ENCODE measurements at places on chromosomes 2 and 18. TPM values are rescaled to one million over a fixed set of nuclear protein-coding genes. Genes with fewer than 3 reads are reported as not detected.

DNA sequence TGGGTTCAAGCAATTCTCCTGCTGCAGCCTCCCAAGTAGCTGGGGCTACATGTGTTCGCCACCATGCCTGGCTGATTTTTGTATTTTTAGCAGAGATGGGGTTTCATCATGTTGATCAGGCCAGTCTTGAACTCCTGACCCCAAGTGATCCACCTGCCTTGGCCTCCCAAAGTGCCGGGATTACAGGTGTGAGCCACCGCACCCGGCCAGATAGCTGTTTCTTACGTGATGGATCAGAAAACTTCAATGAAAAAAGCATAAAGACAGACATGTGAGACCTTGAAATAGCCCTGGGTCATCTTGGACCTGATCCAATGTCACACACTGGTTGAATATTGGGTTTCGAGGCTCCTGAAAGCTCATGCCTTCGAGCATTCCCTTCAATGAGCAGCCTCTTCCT lies 66.7 kb upstream of the RTN4 start:
- H3K27ac ChIP-seq = no peak overlapping the region
- no peaks in the 10 kb centered on the region for H3K36me3 ChIP-seq
- H3K27me3 ChIP-seq = no peaks in the 10 kb centered on the region
- H3K4me3 ChIP-seq = no peak overlapping the region

GRCh38 chr2:13607139-13607538 lies 890.4 kb downstream of the TRIB2 start:
- no peaks in the 10 kb centered on the region for H3K27me3 ChIP-seq
- H3K36me3 ChIP-seq = no peaks in the 10 kb centered on the region
- DNase-seq = no peak
- H3K4me1 ChIP-seq = no peaks in the 10 kb centered on the region

Gene ACVR1C
- total RNA-seq = 0.40 TPM

GRCh38 chr2:66872986-66873754 lies 438.2 kb downstream of the MEIS1 start:
- no peak overlapping the region for H3K27ac ChIP-seq
- H3K4me1 ChIP-seq = no peaks in the 10 kb centered on the region
- H3K36me3 ChIP-seq = no peaks in the 10 kb centered on the region
- no peak overlapping the region for H3K4me3 ChIP-seq

Gene PAX8
- not detected for total RNA-seq

- H3K36me3 ChIP-seq = no peaks in the 10 kb centered on the region
- no peak for DNase-seq
- no peaks in the 10 kb centered on the region for H3K4me1 ChIP-seq
- H3K4me3 ChIP-seq = no peak overlapping the region
- H3K27me3 ChIP-seq = no peaks in the 10 kb centered on the region
Measured at GRCh38 chr2:138469411-138469810, 32.2 kb upstream of the SPOPL start.

DNA sequence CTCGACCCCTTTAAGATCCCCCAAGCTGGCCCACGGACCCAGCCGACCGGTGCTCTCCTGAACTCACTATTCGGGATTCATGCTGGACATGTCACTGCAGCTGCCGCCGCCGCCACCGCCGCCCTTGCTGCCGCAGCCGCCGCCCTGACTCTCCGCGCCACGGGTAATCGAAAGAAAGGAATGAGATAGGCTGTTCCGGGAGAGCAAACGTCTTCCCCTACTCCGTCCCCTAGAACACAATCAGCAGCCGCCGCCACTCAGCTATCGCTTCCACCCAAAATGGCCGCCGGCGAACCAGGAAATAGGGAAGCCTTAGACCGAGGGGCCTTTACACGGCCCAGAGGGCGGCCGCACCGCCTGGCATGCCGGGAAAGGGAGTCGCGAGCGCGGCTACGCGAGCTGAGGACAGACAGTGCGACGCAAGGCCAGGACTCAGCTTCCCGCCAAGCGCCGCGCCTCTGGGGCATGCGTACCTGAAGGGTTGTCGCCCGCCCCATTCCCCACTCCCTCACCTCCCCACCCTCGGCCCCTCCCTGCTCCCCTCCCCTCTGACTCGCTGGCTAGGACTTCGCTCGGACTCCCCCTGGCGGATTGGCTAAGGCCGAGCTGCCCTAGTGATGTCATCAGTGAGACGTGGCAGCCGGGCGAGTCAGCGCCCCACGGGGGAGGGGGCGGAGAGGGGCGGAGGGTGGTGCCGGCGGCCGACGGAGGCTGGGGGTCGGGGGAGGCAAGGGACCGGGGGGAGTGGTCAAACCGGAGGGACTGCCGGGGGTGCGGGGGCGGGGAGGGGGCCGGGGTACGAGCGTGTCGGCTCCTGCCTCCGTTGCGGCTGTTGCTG lies at the start of gene RAB1A:
Gene RAB1A, minus strand, starts transcription at position 281 of the 838 bp plus-strand sequence. Its CDS starts 191 bp downstream, at position 90.
- H3K27ac ChIP-seq = peak within 1 kb of the TSS; percentile 83
- H3K4me1 ChIP-seq = peaks cover 3% of the 10 kb centered on the region
- DNase-seq = peak; percentile 100
- no peaks in the 10 kb centered on the region for H3K36me3 ChIP-seq
- H3K4me3 ChIP-seq = peak within 1 kb of the TSS; percentile 91

DNA sequence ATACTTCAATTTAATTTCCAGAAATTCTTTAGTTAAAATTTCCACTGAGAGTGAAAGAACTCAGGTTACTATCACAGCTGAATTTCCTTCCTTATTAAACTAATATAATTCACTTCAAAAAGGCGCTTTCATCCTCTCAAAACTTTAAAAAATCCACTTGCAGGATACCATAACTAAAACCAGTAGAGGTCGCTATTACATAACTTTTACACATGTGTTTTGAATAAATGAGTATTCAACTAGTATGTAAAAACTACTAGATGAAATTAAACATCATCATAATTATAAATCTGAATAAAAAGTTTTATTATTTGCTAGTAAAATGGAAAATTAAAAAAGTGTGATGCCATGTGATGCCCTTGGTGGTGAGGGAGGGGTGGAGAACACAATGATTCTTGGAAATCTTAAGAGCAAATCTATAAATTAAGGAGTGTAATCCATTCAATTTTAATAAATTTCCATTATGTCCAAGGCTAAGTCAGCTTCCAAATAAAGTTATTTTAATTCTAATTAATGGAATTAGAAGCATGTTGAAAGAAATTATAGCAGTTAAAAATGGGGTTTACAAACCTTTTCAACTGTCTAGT lies 61.4 kb downstream of the SOS1 start:
- H3K4me3 ChIP-seq = no peak overlapping the region
- H3K4me1 ChIP-seq = no peaks in the 10 kb centered on the region
- no peak for DNase-seq
- no peak overlapping the region for H3K27ac ChIP-seq

Gene RGPD4
- 0.08 TPM for total RNA-seq

DNA sequence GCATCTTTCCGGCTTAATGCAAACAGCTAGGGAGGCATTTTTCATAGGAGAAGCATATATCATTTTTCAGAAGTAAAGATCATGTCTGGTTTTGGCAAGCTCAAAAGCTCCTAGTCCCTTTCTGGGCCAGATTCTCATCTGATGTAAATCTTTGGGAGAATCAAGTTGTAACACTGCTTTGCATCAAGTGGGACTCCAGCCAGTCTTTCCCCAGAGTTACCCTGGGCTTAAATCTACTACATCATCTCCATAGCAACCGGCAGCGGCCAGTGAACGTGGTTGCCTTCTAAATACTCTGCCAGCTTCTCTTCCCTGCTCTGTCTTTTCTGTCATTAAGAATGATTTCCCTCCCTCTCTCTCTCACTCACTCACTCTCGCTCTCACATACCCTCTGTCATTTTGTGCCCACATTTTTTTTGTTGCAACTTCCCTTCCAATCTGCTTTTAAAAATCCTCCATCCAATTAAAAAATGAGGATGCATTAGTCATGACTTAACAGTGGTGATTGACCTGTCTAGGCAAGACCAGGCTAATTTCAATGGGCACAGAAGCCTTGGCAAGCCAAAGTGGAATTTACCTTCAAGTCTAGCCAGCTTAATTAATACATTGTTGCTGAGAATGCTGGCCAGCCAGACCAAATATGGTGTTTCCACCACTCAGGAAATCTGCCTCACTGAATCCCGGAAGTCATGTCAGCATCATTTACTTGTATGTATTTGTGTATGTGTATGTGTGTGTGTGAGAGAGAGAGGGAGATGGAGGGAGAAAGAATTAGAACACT lies 93.0 kb downstream of the NRP2 start:
- H3K27ac ChIP-seq = no peak overlapping the region
- H3K27me3 ChIP-seq = no peaks in the 10 kb centered on the region
- no peak overlapping the region for H3K4me3 ChIP-seq
- H3K36me3 ChIP-seq = no peaks in the 10 kb centered on the region

DNA sequence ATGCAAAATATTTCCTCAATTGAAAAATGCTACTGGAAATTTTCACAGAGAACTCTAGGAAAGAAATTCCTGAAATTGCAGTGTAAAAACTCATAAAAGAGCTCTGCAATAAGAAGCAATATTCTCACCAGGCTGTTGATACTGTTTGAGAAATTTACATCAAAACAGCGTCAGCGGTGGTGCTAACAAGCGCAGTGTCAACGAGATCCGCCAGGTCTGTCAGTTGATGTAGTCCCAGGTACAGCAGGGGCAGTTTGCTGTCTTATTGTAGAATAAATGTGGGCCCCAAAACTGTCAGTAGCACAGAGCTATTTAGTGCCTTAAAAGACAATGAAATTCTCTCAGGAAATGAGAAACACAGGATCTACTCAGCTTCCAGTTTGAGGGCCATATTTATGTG lies 611.2 kb downstream of the ARHGAP15 start:
- H3K4me1 ChIP-seq = peaks cover 6% of the 10 kb centered on the region
- H3K27ac ChIP-seq = no peak overlapping the region
- H3K4me3 ChIP-seq = no peak overlapping the region
- DNase-seq = no peak
- no peaks in the 10 kb centered on the region for H3K27me3 ChIP-seq

- H3K27ac ChIP-seq = no peak overlapping the region
- no peaks in the 10 kb centered on the region for H3K36me3 ChIP-seq
Measured at GRCh38 chr2:195649629-195650190, 7.3 kb upstream of the SLC39A10 start.

- no peak overlapping the region for H3K4me3 ChIP-seq
- H3K4me1 ChIP-seq = no peaks in the 10 kb centered on the region
- no peak overlapping the region for H3K27ac ChIP-seq
- no peaks in the 10 kb centered on the region for H3K36me3 ChIP-seq
- no peak for DNase-seq
- no peaks in the 10 kb centered on the region for H3K27me3 ChIP-seq
Measured at GRCh38 chr2:207694811-207695281, 16.6 kb upstream of the CCNYL1 start.

Gene SERPINB3
- total RNA-seq = 0.17 TPM

Gene DAPL1
- total RNA-seq = not detected

DNA sequence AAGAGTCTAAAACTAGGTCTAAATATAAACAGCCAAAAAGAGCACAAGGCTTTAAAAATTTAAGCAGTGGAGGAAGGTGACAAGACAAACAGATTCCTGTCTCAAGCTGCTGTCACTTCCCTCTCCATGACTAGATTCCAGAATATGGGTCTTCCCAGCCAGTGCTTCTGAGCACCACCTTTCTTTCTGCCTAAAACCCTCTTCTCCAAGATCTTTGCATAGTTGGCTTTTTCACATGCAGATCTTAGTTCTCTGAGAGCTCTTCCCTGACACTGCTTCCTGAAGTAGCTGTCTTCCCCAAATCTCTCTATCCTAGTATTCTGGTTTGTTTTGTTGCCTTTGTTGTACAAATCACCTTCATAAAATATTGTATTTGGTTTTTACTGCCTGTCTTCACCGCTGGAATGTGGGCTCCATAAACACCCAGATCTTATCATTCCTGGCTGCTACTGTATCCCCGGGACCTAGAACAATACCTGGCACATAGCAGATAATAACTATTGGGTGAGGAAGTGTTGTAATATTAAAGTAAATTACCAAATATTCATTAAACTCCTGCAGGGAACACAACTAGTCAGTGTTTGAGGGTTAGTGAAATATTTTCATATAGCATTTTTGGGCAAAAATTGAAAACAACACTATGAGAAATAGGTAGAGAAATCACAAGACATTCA lies 150.2 kb downstream of the CCDC85A start:
- no peaks in the 10 kb centered on the region for H3K27me3 ChIP-seq
- H3K4me3 ChIP-seq = no peak overlapping the region
- H3K36me3 ChIP-seq = no peaks in the 10 kb centered on the region
- no peak for DNase-seq
- no peaks in the 10 kb centered on the region for H3K4me1 ChIP-seq

DNA sequence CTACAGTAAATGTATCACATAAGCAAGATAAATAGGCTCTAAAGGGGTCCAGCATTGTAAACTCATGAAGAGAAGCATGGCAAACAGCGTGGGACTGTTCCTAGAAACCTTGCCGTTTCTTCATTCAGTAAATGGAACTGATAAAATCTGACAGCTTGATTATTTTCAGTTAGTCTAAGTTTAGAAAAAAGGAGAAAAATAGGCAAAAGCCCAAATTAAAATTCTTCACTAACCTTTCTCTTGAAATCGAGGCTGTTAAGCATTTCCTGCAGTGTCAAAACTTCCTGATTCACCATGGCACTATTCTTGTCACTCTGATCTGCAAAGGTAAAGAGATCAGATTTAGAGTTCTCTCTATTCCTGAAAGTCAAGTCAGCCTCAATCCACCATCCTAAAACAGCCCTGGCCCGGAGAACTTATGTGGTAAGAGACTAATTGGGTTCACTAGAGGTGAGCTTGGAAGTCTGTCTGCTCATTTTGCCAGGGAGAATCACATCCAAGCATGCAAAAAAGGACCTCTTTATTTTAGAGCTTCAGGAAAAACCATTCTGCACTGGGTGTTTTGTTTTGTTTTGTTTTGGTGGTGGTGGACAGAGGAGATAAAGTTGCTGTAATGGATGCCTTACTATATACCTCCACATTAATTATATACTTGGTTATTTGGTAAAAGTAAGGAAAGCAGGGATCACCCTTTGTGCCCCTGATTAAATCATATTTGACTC lies 52.4 kb upstream of the STAT1 start:
- H3K27ac ChIP-seq = no peak overlapping the region
- no peaks in the 10 kb centered on the region for H3K36me3 ChIP-seq
- no peaks in the 10 kb centered on the region for H3K4me1 ChIP-seq
- H3K27me3 ChIP-seq = no peaks in the 10 kb centered on the region
- H3K4me3 ChIP-seq = no peak overlapping the region

DNA sequence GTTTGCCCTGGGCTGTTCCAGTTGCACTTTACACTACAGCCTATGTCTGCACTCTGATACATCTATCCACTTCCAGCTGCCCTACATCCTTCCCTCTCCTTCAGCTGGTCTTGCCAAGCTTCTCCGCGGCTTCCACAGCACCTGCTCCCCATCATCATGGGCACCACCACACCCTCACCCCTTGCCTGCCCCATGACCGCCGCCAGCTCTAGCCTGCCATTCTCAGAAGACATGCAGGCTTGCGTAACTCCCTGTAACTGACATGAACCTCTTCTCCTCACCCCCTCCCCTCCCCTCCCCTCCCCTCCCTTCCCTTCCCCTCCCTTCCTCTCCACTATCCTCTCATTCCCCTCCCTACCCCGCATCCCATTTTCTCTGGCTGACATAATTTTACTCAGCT lies 46.0 kb downstream of the PAX8 start:
- no peaks in the 10 kb centered on the region for H3K4me1 ChIP-seq
- H3K4me3 ChIP-seq = no peak overlapping the region
- no peak for DNase-seq
- H3K27ac ChIP-seq = no peak overlapping the region
- no peaks in the 10 kb centered on the region for H3K27me3 ChIP-seq
